RWPE1 (cell line): ENCODE measurements at places on chromosomes 13 and 19.

GRCh38 chr19:6516659-6517291, 14.1 kb upstream of the TNFSF9 start:
- DNase-seq: peak; percentile 86

GRCh38 chr13:73519396-73520116, 460.8 kb downstream of the KLF5 start:
- no peak for DNase-seq

DNA sequence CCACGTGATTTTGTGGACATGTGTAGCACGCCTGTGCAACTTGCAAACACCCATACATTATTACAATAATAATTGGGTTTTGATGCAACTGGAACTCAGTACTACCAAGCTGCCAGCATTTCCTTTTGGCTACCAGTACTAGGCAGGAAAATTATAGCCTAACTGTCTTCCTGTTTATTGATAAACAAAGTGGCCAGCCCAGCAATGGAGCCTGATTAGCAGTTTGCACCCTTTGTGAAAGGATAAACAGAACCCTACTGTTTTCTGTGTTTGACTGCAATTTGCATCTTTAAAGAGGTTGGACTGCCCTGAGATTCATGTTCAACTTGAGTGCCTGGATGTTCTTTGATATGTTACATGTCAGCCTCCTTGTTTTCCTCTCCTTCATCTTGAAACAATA, 173.9 kb downstream of the ZIC5 start:
- DNase-seq: no peak

GRCh38 chr13:28640861-28641599, 17.9 kb upstream of the POMP start:
- no peak for DNase-seq

GRCh38 chr13:25114220-25114619, 18.3 kb downstream of the PABPC3 start:
- peak; percentile 71 for DNase-seq
